ENCODE measurements at places on chromosomes 3 and 15.
A peak's percentile ranks its signal among the peaks of the same experiment; 100 is the strongest.

GRCh38 chr15:45386974-45387373 is 8.6 kb upstream of the GATM start:
- DNase-seq, result no peak

DNA sequence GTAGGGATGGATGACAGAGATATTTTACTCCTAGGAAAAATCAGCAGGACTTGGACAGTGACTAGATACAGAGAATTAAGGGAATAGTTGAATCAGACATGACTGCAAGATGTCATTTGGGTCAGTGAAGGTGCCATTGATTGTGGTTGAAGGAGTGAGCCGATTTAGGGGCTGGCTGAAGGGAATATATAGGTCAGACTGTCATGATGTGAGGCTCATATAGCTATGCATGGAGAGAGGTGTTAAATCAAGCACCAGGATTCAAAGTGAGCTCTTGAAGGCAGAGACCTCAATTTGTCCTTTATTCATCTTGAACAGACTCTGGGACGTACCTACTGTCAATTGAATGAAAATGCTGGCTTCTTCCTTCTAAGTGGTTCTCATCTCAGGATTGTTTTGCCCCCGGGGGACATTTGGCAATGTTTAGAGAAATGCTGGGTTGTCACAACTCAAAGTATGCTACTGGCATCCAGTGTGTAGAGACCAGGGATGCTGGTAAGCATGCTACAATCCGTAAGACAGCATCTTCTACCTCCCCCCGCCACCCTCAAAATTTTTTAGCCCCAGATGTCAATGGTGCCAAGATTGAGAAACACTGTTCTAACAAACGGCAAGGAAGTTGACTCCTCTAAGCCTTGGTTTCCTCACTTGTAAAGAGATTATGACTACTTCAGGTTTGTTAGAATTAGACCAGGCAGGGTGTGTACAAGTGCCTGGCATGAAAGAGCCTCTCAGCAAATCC is 7.8 kb downstream of the ATP2C1 start:
- no peak for DNase-seq

DNA sequence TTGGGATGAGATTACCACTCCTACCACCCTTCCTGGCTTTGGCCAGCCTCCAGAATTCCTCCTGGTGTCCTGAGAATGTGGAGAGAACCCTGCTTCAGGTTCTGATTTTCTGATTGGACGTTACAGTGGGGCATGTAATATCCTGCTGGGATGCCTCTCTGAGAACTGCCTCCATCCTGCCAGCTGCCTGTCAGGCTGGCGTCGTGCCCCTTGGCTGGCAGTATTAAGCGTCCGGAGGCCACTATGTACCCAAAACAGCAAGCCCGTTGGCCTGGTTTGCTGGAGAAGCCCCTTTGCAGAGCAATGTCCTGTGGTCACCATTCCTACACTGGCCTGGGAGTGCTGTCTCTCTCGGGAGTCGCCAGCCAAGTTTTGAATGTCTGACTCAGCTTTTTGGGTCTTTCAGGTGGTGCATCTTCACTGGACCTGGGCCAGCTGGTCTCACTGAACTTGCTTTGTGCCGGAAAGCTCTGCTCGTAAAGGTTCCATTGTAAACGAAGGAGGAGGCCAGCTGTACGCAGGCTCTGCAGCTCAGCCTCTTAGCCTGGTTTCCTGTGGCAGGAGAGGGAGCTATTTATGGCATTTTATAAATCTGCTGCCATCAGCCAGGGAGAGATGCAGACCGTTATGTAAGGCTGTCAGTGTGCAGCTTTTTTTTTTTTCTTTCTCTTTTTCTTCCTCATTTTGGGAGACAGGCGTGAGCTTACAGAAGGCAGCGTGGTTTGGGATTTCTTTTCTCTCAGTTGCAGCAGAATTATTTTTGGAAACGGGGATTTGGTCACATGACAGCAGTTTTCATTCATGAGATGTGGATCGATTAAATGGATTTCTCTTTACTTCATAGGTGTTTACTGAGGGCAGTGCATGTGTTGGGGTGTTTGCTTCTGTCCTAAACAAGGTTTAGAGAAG is 19.0 kb upstream of the TRAK1 start:
- no peak for DNase-seq

DNA sequence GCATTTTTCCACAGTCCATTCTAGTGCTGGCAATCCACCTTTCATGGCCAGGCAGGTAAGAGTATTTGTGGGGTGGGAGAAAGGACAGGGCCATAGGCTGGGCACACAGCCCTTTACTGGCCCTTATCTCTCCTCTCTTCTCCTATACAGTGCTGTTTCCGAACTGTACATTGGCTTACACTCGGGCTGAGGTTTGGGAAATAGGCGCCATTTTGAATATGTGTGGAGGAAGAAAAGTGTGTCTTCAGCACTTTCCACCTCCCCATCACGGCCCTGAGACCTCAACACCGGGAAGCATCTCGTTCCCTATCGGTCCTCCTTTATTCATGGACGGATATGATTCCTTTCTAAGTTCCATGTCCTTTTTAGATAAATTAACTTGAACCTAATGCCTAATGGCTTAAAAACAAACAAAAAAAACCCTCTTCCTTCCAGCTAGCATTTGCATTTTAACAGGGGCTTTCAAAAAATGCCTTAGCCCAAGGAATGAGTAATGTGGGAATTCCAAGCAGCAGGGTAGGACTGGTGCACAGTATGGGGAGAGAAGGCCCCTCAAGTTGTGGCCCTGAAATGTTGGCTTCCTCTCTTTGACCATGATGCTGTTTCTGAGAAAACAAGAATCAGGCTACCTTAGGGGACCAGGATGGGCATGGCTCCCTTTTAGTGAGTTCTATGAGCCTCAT is 24.5 kb downstream of the CD86 start:
- no peak for DNase-seq

DNA sequence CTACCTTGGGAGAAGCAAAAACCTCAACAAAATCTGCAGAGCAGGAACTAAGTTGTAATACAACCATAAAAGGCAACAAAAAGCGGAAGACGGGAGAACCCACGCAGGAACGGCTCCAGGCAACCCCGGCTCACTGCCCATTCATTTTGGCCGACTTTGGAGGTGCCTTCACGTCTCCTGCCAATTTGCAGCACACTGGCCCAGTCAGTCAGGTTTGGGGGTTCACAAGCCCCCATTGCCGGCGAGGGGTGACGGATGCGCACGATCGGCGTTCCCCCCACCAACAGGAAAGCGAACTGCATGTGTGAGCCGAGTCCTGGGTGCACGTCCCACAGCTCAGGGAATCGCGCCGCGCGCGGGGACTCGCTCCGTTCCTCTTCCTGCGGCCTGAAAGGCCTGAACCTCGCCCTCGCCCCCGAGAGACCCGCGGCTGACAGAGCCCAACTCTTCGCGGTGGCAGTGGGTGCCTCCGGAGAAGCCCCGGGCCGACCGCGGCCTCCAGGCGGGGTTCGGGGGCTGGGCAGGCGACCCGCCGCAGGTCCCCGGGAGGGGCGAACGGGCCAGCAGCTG is 463 bp downstream of the TERC start:
- peak; percentile 64 for DNase-seq

DNA sequence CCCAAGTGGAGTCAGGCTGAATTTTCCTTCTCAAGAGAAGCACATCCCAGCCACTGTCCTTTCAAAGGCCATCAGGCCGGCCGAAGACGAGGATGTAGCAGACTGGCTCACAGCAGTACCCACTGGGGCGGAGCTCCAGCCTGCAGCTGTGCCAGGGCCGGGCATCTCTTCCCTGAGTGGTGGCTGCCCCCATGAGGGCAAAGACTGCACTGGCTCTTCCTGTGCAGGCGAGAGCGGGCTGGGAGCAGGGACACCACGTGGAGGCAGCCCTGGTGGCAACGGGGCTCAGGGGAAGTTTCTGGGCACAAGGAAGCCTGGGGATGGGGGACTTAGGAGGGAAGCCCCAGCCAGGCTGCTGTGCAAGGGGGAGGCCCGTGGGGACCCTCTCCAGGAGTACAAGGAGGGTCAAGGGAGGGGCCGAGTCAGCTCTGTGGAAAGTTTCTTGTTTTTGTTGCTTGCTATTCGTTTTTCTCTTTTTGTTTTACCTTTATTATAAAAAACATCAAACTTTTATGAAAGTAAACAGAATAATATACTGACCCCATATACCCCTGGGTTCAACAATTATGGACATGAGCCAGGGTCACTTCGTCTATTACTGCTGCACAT is 66.1 kb downstream of the RPN1 start:
- DNase-seq, result no peak

DNA sequence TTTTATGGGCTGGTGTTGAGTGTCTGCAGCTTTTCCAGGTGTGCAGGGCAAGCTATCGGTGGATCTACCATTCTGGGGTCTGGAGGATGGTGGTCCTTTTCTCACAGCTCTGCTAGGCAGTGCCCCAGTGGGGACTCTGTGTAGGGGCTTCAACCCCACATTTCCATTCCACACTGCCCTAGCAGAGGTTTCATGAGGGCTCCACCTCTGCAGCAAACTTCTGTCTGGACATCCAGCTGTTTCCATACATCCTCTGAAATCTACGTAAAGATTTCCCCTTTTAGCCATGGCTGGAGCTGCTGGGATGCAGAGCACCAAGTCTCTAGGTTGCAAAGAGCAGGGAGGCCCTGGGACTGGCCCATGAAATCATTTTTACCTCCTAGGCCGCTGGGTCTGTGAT is 11.6 kb downstream of the RFX7 start:
- no peak for DNase-seq

- DNase-seq, result no peak
Measured at GRCh38 chr3:117751651-117752050, 1042.1 kb downstream of the TUSC7 start.

GRCh38 chr15:60893886-60894285 is 335.2 kb downstream of the RORA start:
- DNase-seq, result no peak

- no peak for DNase-seq
Measured at GRCh38 chr3:176919836-176920765, 277.2 kb downstream of the TBL1XR1 start.

- no peak for DNase-seq
Measured at GRCh38 chr3:116000311-116000710, 377.0 kb downstream of the GAP43 start.

- no peak for DNase-seq
Measured at GRCh38 chr15:74245342-74245931, 9.3 kb downstream of the CCDC33 start.

DNA sequence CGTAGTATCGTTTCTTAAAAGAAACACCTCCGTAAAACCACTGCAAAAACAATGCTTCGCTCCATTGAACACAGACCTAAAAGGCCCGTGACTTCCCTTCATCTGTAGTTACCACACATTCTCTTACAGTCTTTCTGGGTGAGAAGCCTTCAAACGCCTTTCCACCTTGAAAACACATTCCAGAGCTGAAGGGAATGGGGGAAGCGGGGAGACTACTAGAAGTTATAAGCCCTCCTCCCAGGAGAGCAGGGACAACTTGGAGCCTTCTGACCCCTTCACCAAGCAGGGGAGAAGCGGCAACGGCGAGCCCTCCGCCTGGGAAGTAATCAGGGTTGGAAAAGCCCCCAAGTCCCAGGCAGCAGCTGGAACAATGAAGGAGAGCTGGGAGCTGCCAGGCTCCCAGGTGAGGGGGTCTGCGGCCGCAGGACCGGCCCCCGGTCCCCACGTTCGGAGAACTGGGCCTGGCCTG is 461 bp downstream of the SECISBP2L start:
- no peak for DNase-seq

- no peak for DNase-seq
Measured at GRCh38 chr3:118772547-118773011, 262.1 kb downstream of the IGSF11 start.

- DNase-seq, result no peak
Measured at GRCh38 chr15:82730022-82730530, 20.4 kb upstream of the AP3B2 start.

- no peak for DNase-seq
Measured at GRCh38 chr3:53478166-53478830, 16.1 kb upstream of the CACNA1D start.

DNA sequence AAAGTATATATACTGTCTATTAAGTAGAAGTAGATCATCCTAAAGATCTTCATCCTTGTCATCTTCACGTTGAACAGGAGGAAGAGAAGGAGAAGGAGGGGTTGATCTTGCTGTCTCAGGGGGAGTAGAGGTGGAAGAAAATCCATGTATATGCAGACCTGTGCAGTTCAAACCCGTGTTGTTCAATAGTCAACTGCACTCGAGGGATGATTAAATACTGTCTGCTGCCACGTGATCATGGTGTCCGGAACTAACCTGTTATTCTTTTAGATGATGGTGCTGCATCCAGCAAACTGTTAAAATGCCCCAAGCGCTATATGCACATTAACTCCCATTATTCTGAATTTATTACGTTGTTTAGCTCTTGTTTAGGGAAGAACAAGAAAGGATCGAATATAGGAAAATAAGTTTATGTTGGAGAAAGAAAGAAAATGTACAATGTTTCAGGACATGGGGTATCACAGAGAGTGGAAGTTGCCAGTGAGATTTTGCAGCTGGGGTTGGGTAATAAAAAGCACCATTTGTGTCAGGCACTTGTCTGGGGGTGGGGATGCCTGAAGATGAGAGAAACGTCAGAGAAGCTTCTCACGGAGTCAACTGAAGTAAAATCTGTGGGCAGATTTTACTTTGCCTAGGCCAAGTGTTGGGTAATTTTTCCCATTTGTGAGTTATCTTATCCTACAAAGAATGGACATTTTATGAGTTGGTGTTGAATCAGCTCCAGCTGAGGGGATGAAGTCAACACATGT is 229.2 kb downstream of the RYR3 start:
- DNase-seq, result no peak

DNA sequence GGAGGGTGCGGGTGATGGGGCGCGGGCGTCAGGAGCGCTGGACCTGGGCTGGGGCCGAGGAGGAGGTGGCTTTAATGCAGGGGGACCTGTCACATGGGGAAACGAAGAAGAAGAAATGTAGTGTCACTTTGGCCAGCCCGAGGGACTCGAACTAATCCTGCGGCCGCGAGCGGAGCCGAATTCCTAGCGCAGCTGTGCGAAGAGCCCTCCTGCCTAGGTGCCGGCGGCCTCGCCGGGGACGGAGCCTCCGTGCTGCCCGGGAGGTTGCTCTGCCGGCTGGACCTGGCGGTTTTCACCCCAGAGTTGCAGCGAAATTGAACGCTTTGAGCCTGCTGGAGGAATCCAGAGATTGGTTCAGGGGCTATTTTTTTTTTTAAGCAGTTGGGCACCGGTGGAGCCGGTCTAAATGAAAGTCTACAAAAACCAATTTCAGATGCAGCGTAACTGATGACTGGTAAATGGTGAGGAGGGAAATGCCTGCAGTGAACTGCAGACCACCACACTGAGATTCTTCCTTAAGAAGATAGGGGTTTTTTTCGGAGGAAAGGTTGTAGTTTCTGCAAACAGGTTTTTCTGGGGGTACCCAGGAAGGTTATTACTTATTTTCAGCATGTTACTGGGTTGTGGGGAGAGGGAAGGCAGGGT is 662 bp downstream of the TMEM108 start:
- no peak for DNase-seq

GRCh38 chr3:71563827-71564226 is 19.7 kb downstream of the FOXP1 start:
- no peak for DNase-seq

- DNase-seq, result no peak
Measured at GRCh38 chr15:63450884-63451225, 53.5 kb upstream of the USP3 start.

- no peak for DNase-seq
Measured at GRCh38 chr3:132513057-132513456, 84.0 kb upstream of the ACKR4 start.
